NCI-H2081 treated with DMSO at 0.1 percent for 48 hours (cell line): ENCODE measurements at places on chromosomes 7 and 10.

GRCh38 chr7:155594163-155594732 is 47.9 kb upstream of the CNPY1 start:
- DNase-seq, result no peak

DNA sequence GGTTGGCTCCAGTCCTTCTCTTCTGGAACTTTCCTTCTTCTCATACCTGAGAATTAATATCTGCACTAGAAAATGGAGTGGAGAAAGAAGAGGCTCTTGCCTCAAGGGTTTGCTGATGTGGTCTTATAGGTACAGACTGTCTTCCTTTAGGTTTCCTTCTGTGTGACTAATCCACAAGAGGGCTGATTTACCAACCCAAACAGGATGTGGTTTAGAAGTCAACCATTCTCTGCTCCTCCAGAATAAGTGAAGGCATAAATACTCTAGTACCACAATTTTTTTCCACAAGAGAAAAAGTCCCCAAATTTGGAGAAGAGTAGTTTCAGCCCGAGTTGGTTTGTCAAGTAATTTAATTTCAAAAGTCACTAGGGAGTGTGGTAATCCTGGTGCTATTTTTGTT is 85.8 kb downstream of the NRP1 start:
- DNase-seq, result no peak

DNA sequence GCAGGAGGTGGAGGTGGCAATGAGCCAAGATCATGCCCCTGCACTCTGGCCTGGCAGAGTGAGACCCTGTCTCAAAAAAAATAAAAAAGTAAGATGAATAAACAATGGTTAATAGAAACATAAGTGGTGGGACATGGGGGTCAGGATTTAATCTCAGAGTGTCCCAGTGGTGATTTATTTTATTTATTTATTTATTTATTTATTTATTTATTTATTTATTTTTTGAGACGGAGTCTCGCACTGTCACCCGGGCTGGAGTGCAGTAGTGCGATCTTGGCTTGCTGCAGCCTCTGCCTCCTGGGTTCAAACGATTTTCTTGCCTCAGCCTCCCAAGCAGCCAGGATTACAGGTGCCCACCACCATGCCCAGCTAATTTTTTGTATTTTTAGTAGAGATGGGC is 482.6 kb upstream of the GALNT17 start:
- DNase-seq, result no peak

- no peak for DNase-seq
These were observed 18.0 kb upstream of the LIPA start for GRCh38 chr10:89269433-89270152.

- DNase-seq, result no peak
These were observed 35.8 kb downstream of the CRCP start for GRCh38 chr7:66150471-66150870.

DNA sequence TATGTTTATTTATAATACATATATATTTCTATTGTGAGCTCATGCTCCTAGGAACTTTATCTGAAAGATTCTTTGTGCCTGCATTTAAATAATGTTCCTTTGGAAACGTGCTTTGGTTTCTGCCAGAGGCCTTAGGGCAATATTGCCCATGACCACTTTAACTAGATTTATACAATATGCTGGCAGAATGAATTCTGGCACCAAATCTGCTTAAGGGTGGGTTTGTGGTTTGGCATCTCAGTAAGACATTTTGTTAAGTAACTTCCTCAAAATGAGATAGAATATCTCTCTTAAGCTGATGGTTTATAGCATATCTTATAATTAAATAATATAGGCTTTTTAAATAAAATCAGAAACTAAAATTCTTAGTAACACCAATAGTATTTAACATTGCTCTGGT is 252.9 kb downstream of the RNLS start:
- no peak for DNase-seq

DNA sequence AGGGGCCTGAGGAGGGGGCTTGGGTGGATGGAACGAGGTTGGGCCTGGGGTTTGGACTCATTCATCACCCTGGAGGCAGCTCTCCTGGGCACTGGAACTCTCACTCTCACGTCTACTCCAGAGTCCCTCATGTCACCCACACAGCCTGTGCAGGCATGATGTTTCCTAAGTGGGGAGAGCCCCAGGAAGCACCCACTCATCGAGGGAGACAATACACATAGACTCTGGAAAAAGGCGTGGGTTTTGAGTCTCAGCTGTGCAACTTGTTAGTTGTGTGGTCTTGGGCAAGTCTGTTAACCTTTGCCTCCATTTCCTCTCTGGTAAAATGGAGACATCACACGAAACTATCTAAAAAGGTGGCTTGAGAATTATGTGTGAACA is 25.9 kb upstream of the RBM20 start:
- DNase-seq, result no peak
